ENCODE measurements at places on chromosomes 16 and 17.

GRCh38 chr16:72195609-72196008, 23.7 kb upstream of the PMFBP1 start:
- no peak for DNase-seq

DNA sequence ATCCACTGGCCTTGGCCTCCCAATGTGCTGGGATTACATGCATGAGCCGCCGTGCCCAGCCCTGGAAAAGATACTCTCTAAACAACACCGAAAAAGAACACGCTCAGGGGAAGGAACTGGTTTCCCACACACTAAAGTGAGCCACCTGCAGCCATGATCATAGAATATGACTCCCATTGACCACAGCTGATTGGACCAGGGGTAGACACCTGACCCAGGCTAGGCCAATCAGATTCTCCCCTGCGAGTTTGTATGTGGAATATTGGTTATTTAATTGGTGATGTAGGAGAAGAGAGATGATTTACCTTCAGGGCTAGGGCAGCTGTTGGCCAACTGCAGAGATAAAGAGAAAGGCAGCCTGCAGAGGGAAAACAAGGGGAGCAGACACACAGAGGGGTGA, 9.0 kb upstream of the GGA2 start:
- DNase-seq: peak; percentile 89

DNA sequence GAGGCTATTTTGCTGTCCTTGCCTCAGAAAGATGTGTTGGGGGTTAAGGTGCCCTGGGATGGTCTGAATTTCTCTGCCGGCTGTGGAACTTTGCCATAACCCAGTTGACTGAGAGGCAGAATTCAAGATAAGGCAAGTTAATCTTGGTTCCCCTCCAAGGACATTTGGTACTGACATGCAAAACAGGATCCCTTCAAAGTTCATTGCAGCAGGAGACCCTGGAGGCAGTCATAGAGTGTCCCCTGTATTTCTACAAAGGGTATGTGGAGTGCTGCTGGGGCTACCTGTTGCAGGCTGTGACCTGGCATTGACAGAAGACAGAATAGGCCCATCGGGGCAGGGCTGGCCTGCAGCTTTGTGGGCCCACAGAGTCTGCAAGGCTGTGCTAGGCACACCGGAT, 135.6 kb upstream of the IRX3 start:
- no peak for DNase-seq

- DNase-seq: no peak
Measured at GRCh38 chr17:76687298-76688164, 23.2 kb downstream of the MXRA7 start.

Data from OCI-LY7 (cell line).